ENCODE measurements at places on chromosomes 6 and 20.

- DNase-seq, result no peak
Measured at GRCh38 chr20:58043236-58044140, 185.0 kb downstream of the ANKRD60 start.

- DNase-seq, result no peak
Measured at GRCh38 chr20:56795492-56795891, 166.4 kb downstream of the TFAP2C start.

DNA sequence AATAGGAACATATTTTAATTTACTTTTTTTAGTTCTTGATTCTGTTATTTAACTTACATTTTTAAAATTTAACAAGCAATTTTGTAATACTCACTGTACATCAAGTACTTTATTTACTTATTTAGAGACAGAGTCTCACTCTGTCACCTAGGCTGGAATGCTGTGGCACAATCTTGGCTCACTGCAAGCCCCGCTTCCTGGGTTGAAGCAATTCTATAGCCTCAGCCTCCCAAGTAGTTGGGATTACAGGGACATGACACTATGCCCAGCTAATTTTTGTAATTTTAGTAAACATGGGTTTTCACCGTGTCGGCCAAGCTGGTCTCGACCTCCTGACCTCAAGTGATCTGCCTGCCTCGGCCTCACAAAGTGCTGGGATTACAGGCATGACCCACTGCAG, 7.0 kb downstream of the BTN3A3 start:
- no peak for DNase-seq

DNA sequence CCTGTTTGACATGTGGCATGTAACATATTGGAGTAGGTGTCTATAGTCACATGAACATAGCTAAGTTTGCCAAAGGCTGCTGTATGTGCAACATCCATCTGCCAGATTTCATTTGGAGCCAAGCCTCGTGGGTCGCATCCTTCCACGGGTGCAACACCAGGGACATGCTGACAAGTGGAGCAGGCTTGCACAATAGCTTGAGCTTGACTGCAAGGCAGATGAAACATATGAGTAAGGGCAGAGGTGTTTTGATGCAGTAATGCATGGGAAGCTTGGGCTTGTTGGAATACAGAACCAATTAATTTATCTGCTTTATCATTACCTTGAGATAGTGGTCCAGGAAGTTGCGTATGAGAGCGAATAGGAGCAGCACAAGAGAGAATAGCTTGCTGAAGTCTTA, 74.1 kb upstream of the BTN3A2 start:
- DNase-seq, result no peak

- DNase-seq, result no peak
Measured at GRCh38 chr6:37667050-37667814, 30.5 kb downstream of the MDGA1 start.

- DNase-seq, result no peak
Measured at GRCh38 chr6:33984466-33985312, 161.2 kb downstream of the GRM4 start.

GRCh38 chr20:10006447-10007090, 28.2 kb upstream of the ANKEF1 start:
- DNase-seq, result no peak

DNA sequence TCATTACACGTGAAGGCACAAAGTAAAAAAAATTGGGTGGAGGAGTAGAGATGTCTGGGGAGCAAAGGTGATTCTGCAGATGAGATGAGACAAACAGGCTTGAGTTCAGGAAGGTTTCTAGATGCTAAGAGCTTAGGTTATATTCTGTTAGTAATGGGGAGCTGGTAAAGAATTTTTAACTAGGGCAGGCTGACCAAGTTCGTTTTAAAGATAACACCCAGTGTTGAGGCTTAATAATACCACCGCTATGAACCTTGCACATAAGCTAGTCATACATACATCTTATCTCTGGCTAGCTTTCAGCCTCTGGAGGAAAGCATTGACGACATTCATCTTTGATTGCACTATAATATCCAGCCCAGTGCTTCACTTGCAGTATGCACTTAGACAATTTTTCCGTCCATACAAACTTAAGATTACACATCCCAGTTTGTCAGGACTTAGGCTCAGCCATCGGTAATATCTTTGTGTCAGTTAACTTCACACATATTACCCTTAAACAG, 12.1 kb downstream of the NHSL1 start:
- DNase-seq, result no peak

DNA sequence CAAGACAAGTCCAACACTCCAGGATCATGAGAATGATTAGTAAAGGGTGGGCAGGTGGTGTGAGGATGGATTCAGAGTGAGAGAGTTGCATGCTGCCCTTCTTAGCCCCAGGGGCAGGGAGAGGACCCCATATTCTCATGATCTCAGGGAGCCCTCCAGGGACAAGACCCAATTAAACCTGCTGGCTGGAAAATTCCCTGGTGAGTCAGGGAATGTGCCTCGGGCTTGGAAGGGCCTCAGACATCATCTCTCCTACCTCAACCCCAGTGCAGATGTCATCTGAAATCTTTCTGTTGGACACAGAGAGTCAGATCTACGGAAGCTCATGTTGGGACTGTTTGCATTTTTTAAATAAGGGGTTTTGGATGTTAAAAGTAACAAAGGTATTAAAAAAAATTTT, 9.2 kb upstream of the SIRPD start:
- no peak for DNase-seq

DNA sequence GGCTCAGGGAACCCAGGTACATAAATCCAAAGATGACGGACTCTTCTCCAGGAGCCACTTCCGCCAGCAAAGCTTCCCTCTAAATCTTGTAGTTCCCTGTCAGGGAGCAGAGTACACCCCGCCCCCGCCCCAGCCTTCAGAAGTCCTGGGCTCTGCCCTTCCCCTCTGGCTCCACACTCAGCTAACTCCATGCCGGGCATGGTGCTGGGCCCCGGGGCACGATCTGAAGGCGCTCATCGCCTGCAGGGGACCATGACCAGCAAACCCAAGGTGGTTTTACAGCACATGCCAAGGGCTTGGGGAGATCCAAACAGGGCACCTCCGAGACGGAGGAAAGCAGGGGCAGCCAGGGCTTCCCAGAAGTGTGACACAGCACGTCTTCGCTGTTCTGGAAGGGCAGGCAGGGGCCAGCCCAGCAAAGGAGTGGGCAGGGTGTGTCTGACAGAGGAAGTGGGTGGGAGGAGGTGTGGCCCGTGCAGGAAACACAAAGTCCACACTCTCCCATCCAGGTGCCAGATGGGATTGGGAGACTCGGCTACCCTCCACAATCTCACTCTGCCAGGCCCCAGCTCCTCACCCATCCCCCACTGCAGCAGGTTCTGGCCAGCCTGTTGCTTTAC, 41.6 kb upstream of the SLC22A2 start:
- DNase-seq, result no peak

GRCh38 chr6:138509371-138509770, 10.1 kb upstream of the NHSL1 start:
- DNase-seq, result no peak

- no peak for DNase-seq
Measured at GRCh38 chr6:1079525-1079924, 232.4 kb upstream of the FOXQ1 start.

- no peak for DNase-seq
Measured at GRCh38 chr6:110095935-110096334, 83.5 kb downstream of the WASF1 start.

DNA sequence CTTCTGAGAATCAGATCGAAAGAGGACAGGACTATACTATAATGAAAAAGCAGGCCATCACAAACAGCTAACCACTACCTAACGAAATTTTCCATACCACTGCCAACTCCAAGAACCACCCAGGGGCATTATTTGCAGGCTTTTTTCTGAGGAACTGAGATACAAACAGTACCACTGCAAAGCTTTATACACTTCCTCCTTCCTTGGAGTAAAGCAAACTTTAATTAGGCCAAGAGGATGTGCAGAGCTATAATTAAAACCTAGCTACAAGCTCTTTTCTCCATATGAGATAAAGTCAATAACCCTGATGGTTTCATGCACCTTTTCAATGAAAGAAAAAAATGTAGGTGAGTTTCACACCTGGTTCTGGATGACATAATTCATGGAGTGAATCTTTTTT, 68.5 kb downstream of the ELOVL5 start:
- no peak for DNase-seq

GRCh38 chr6:107066697-107067659, 39.0 kb downstream of the MTRES1 start:
- no peak for DNase-seq

GRCh38 chr20:2303673-2304072, 7.9 kb downstream of the TGM3 start:
- no peak for DNase-seq

DNA sequence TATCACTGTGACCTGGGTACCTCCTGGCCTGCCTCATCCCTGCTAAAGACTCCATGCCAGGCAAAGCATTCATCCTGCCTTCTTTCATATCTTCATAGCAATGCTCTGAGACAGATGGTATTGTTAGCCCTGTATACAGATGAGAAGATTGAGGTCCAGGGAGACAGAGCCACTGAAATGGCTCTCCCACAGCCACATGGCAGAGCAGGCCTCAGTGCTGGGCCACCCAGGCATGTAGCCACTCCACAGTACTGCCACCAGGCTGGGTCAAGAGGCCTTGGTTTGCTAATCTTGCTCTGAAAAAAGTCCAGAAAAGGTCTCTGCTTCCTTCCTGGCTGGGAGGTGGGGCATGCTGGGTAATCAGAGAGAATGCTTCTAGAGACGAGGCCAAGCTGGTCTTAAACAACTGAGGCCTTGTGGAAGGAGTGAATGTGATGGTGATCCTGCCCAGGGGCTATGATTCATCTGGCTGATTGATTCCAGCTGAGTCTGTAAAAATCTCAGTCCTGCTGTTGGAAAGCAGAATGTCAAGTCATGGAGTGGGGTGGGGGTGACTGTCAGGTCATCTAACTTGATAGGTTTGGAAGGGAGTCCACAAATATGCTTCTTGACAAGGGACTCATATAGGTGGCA, 29.8 kb downstream of the HM13 start:
- no peak for DNase-seq

DNA sequence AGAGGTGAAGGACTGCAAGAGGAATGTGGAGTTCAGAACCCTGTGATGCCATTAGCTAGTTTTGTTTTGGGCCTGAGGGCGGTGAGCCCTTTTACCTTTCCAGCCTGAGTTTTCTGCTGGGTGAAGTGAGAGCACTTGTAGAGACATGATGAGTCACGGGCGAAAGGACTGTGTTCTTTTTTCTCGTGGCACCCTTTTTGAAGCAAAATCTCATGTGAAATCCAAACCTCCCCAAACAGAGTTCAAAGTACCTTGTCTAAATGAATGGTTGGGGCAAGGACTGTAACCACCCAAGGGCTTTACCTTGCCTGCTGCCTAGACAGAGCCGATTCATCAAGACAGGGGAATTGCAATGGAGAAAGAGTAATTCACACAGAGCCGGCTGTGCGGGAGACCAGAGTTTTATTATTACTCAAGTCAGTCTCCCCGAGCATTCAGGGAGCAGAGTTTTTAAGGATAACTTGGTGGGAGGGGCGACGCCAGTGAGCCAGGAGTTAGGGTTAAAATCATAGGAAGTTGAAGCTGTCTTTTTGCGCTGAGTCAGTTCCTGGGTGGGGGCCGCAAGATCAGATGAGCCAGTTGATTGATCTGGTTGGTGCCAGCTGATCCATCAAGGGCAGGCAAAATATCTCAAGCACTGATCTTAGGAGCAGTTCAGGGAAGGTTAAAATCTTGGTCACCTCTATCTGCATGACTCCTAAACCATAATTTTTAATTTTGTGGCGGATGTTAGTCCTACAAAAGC, 25.8 kb downstream of the SAMD5 start:
- no peak for DNase-seq

GRCh38 chr20:5153612-5154542, 27.1 kb downstream of the CDS2 start:
- DNase-seq, result no peak

GRCh38 chr6:166520905-166521834, 65.3 kb downstream of the RAMACL start:
- DNase-seq, result no peak

- no peak for DNase-seq
Measured at GRCh38 chr6:45618259-45618658, 240.5 kb upstream of the SUPT3H start.

GRCh38 chr20:38167851-38168760, 3.0 kb upstream of the TGM2 start:
- DNase-seq, result no peak

GRCh38 chr6:41733707-41734665, 1.4 kb downstream of the TFEB start:
- DNase-seq, result peak; percentile 79

DNA sequence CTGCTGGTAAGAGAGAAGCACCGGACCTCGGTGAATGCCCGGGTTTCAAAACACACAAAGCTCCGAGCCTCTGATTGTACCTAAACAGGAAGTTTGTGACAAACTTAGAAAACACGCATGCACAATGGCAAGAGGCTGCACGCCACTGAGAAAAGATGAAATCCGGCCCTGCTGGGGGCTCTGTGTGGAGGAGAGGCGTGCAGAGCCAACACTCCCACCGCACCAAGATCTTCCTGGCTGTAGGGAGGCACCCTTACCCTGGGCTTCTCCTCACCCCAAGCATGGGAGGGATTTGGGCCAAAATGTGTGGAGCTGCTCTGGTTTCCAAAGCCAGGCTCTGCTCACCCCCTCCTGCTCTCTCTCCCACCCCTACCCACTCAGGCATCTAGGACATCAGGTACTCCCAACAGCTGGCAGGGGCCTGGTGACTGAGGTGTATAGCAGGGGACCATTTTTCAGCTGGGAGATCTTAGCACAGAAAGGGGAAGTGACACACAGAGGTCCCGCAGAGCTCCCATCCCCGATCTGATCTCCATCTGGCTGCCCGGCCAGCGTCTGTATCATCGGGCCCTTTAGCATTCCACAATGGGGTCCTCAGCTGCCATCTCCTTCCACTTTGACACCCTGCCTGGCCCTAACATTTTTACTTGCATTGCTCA, 84.2 kb downstream of the TRERF1 start:
- DNase-seq, result peak; percentile 37

DNA sequence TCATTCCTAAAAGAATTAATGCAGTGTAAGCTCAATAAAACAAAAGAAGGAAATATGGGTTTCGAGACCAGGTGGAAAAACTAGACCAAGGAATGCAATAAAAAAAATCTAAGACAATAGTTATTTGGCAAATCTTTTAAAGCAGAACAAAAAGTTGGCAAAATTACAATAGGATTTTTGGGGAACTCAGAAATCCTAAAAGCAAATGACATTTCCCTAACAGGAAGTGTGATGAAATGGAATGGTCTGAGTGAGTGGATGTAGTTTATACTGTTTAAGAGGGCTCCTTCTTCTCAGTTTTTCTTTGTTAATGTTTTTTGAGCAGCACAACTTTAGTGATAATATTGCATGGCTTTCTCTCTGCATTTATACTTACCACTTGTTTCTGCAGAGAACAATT, 190.0 kb downstream of the PLCB4 start:
- DNase-seq, result no peak

DNA sequence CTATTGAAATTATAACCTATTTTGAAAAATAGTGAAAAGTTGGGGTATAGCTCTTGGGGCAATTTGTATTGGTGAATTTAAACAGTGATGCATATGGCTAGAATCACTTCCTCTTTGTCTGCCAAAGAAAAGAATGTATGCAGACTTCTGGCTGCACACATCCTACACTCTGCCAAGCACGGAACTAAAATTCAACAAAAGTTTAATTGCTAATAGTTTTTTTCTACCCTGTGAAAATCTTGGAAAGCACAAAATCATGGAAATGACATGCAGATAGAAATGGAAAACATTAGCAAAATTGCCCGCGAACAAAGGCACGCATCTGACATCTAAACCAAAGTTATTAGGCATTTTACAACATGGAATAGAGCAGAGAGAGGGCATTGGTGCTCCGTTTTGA, 106.4 kb upstream of the PDE10A start:
- DNase-seq, result no peak

Measured in memory B cell (primary cell).